Hypothalamus (tissue), 51 donors: ENCODE measurements at places on chromosomes 6 and 20.

GRCh38 chr6:156889469-156889868 is 112.3 kb downstream of the ARID1B start:
- DNase-seq: no peak

DNA sequence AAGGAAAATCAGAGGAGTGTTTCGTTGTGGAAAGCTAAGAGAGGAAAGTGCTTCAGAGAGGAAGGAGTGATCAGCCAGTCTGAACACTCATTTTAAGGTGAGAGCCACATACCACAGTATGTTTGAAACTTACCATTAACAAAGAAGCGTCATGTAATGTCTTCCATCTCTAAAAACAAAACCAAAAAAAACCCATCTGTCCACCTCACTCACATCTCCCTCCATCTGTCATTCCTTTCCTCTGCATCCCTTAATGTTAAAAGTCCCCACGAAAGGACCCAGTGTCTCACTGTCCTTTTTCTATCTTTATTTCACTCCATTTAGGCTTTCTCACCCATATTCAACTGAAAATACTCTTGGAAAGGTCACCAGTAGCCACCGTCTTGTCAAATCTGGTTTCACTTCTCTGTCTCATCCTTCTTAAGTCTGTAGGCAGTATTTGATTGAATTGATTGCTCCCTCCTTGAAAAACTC is 59.4 kb upstream of the GNRH2 start:
- DNase-seq: no peak

DNA sequence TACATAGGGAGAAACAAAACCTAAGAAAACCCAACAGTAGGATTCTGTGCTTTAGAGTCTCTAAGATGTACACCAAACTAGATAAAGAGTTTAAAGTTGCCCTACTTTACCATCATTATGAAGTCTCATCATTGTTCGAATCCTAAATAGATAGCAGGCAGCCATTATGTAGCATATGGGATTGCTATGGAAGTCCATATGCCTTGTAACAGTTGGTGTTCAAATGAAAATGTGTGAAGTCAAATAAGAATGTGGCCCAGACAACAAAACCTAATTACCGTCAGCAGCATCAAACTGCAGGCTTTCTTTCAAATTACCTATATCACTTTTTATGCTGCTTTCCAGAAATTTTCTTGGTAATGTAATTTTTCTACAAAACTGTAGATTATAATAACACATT is 1380.1 kb downstream of the GRIK2 start:
- no peak for DNase-seq

GRCh38 chr6:21348504-21349195 is 244.9 kb upstream of the SOX4 start:
- no peak for DNase-seq

GRCh38 chr20:32355417-32355841 is 2.7 kb upstream of the ASXL1 start:
- DNase-seq: no peak

- DNase-seq: no peak
Observed at GRCh38 chr6:85756982-85757381, 114.3 kb upstream of the SYNCRIP start.

DNA sequence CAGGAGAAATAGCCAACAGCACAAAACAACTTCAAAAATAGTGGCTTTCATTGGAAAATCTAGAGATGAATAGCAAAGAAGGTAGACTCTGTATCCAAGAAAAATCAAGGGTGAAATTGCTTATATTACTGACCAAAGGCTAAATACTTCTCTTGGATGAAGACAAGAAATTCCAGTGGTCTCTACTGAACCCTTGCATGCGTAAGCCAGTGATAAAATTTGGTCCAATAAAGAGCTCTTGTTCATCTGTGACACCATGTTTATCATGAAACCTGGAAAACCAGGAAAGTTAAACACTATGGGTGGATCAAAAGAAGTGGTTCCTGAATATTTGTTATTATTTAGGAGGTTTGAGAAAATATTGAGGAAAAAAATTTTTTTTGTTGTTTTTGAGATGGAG is 25.6 kb upstream of the SASH1 start:
- no peak for DNase-seq

DNA sequence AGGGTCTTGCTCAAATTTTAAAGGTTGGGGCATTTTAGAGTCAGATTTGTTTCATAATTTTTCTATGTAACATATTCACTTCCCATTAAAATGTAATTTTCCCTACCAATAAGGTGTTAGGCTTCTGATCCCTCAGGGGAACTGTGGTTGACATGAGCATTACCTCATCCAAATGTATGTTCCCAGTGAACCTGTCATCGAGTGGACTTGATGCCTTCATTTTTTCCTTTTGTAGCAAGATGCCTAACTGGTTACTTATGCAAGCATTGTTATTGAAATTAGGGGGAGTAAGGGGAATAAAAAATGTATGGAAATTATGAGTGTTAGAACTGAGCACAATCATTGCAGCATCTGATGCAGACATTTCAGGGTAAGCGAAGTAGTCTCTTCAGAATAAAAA is 360.5 kb downstream of the BCKDHB start:
- no peak for DNase-seq
